ENCODE measurements at places on chromosomes 2 and 18.

DNA sequence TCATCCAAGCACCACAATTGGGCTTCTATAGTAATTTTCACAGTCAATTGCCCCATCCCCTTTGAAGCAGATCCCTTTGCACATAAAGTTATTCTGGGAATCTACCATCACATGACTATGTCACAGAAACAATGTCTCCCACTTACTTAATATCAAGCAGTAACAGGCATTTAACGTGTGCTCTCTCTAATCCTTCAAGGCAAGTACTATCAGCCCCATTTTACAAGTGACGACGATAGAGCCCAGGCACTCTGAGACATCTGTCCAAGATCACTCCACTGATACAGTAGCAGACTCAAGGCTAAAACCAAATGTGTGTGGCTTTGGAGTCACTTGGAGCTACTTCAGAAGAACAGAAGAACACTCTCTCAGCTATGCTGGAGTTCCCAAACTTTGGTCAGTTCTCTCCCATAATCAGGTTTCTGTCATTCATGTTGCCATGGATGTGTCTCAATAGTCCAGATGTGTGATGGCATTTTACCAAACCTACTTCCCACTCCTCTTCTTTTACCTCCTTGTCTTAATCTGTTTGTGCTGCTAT, 39.7 kb downstream of the PID1 start:
- DNase-seq = no peak

DNA sequence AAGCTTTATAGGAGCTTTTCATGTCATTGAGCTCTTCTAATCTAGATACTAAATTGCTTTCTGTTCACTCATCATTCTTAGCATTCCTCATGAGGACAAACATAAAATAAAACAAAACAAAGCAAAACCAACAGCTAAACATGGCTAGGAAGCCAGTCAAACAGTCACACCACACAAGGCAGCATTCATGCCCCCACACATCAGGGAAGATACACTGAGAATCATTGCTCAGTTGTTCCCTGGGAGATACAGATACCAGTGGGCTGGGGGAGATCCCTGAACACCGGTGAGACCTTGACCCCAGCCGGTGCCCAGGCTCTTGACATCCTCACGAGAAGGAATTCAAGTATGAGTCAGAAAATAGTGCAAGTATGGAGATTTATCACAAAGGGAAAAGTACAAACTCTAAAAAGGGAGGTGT, 177.9 kb upstream of the ARL4C start:
- no peak for DNase-seq

- peak; percentile 25 for DNase-seq
These were observed 42.0 kb downstream of the CTIF start for GRCh38 chr18:48580782-48581181.

GRCh38 chr2:62207491-62207890, 11.6 kb downstream of the B3GNT2 start:
- no peak for DNase-seq

GRCh38 chr2:205696927-205697441, 14.7 kb downstream of the NRP2 start:
- peak; percentile 45 for DNase-seq

GRCh38 chr2:172462849-172463381, 35.5 kb downstream of the ITGA6 start:
- DNase-seq = no peak

- no peak for DNase-seq
These were observed 17.8 kb downstream of the EML6 start for GRCh38 chr2:54741250-54741649.

DNA sequence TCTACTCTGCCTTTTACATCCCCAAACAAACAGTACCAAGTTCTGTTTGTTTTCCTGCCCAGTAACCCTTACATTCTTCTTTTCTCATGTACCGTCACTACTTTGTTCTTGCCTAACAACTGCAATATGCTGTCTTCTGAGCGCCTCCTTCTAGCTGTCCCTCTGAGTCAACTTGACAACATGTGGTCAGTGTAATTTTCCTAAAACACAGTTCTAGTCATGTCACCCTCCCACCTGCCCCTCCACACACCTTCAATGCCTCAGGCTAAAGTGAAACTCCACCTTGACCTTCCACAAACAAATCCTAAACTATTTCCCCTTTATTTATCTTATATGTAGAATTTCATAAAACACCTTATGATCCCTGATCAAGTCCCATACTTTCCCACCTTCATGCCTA, 124.6 kb upstream of the CD302 start:
- no peak for DNase-seq

DNA sequence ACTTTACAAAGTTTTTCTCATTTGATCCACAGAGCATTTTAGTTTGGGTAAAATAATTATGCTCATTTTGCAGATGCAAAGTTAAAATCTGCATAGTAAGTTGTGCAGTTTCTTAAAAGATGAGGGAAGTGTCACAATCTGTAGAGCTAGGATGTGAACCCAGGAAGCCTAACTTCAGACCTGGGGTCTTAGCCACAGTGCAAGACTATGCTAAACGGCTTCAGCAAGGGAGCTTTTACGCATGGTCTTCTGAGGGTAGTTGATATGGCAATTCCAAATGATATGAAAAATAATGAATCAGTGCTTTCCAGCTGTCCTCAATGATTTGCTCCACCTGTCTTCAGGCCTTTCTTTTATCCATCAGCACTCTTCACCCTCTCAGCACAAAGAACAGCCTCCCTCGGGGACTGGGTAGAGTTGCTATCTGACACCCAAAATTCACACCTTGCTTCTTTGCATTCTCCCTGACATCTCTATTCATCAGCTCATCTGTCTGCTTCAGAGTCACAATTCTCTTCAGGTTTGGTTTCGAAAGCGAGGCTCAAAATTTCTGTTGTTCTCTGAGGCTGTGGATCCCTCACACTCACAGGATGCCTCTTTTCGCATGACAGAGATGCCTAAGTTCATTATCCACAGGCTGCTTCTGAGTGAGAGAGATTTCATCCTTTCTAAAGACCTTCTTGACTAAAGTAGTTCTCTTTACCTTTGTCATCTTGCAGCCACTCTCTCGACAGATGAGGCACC, 302.5 kb downstream of the NRXN1 start:
- DNase-seq = no peak

DNA sequence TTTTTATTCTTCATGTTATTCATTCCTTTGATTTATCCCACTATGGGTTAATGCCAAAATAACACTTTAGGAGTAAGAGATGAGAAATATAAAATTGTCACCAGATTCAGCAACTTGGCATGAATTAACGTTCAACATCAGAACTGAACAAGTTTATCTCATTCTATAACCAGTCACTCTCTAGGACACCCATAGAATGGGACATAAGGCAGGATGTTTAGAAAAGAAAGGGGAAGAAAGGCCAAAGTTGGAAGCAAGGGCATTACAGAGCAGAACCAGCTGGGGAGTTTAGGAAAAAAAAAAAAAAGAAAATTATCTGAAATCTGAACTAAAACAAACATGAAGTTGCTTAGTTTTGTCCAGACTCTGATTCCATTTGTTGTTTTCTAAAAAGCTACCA, 211.0 kb downstream of the PMAIP1 start:
- DNase-seq = no peak

- DNase-seq = no peak
These were observed 138.5 kb downstream of the MTX2 start for GRCh38 chr2:176407706-176408105.

DNA sequence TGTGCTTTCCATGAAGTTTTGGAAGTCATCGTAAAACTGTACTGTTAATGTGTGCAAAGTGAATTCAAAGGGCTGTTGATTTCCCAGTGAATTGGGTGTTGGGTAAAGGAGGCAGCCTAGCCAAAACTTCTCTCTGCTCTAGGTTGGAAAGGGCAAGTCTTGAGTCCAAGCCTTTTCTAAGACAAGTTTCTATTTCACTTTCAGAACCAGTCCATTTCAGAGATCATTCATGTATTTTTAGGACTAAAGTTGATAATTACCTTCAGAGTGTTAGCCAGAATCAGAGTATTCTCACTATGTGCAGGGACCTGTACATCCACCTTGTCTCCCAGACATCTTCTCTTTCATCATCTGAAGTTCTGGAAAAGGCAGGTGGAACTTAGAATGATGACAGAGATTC, 636.1 kb upstream of the KLHL29 start:
- DNase-seq = no peak
